ENCODE measurements at places on chromosomes 5 and 9. TPM values are rescaled to one million over a fixed set of nuclear protein-coding genes. Genes with fewer than 3 reads are reported as not detected.

- DNase-seq = no peak
Observed at GRCh38 chr9:17219261-17219660, 84.4 kb downstream of the CNTLN start.

GRCh38 chr9:13502484-13502883, 223.0 kb upstream of the MPDZ start:
- DNase-seq = no peak

Gene C5
- 0.87 TPM for total RNA-seq

Gene MELK
- 6.3 TPM for total RNA-seq

Data from renal cortical epithelial cell (primary cell).